ENCODE measurements at places on chromosomes 5 and 9.

GRCh38 chr5:149210968-149211490 is 60.6 kb upstream of the AFAP1L1 start:
- DNase-seq, result no peak

GRCh38 chr5:45642370-45642769 is 53.8 kb downstream of the HCN1 start:
- no peak for DNase-seq

GRCh38 chr9:22363421-22363887 is 83.2 kb upstream of the DMRTA1 start:
- DNase-seq, result no peak

DNA sequence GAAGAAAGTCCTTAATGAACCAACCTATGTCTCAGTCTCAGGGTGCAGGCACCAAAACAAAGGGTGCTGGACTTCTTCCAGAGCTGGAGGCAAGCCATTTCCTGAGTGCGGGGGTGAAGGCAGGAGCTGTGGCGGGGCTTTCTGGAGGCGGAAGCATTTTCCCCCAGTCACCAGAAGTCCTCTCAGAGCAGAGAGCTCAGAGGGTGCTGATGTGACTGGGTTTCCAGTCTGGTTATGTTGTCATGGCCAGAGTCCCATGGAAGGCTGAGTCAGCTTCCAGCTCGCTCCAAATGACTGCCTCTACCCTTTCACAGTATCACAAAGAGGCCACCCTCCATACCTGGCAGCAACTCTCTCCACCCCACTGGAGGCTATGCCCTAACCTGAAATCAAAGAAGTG is 86.0 kb downstream of the TRPC7 start:
- no peak for DNase-seq

- DNase-seq, result no peak
Observed at GRCh38 chr5:18220631-18221030, 586.4 kb downstream of the TAF11L14 start.

DNA sequence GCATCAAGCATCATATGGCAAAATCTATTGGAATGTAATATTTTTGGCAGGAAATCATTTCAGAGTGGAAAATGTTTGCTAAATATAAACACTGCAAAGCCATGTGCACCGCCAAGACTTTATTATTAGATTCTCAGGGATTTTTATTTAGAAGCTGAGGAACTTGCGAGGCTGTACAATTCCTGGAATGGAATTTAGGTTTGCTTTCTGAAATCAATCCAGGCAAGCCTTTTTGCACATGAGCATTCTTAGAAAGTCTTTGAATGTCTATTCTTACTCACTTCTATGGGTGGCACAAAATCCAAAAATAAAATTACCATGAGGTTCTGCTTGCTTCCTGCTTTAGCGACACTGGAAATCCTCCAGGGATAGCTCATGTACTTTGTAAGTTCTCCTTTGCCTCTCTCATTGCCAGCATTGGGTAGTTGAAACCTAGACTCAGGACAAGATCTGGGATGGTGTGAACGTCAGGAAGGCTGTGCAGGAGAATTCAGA is 71.5 kb upstream of the PALM2AKAP2 start:
- no peak for DNase-seq

GRCh38 chr5:137264573-137264972 is 234.6 kb downstream of the SPOCK1 start:
- no peak for DNase-seq

GRCh38 chr9:126636983-126637798 is 23.5 kb downstream of the LMX1B start:
- no peak for DNase-seq

GRCh38 chr5:170565072-170565471 is 61.3 kb downstream of the KCNIP1 start:
- DNase-seq, result no peak

GRCh38 chr5:57576317-57576716 is 93.7 kb upstream of the ACTBL2 start:
- no peak for DNase-seq

DNA sequence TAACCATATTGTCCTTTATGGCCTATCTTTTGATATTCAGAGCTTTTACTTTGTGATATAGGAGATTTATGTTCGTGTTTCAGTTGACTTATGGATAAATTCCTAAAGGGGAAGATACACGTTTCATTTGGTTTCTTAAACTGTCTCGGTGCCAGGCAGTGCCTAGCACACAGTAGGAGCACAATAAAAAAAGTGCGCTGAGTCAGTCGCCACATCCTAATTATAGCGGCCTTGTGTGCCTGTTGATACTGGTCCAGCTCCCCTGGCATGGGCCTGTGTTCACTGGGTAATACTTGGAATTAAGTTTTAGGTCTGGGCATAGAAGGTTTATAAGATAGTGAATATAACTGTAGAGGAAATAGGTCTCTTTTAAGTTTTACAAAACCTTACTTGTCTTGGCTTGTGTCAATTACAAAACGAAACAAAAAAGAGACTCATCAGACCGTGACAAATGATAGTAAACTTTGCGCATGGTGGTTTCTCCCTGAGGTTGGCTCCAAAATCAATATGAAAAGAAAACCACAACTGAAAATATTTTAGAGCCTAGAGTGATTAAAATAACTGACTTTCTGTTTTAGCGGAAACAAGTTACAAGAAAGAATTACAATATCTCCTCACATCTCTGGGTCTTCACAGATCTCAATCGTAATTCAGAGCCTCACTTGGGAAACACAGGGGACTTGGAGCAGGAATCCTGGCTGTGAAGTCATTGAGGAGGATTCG is 84.8 kb downstream of the MVB12B start:
- DNase-seq, result no peak

- DNase-seq, result no peak
Observed at GRCh38 chr5:38434966-38435705, 121.3 kb downstream of the LIFR start.

DNA sequence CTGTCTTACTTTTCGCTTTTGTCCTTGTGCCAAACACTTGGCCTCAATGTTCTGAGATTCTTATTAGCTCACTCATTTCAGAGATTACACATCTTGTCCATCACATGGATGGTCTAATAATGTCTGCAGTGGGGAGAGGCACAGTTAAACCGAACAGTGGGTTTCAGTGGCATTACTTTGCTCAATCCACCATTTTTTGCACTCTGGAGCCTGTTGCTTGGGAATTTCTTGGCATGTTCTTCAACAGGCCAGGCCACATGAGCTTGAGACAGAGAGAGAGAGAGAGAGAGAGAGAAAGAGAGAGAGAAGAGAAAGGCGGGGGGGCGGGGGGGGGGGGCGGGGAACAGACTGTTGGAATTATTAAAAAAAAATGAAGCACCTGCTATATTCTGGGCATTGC is 1327.8 kb upstream of the WWC1 start:
- DNase-seq, result no peak

DNA sequence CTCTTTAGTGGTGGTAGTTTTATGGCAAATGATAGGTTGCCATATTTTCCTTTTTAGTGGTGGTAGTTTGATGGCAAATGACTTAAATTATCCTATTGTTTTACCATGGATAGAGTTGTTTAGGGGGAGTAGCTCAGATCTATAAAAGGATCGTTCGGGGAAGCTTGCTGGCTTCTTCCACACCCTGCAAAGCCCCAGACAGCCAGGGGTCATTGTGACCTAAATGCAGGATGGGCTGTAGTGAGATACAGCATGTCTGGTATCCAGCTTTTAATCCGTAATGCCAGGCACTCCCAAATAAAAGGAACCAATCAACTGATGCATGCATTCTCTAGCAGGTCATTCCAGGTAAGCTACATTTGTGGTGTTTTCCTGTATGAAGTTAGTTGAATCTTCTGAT is 67.1 kb downstream of the PRR16 start:
- no peak for DNase-seq

DNA sequence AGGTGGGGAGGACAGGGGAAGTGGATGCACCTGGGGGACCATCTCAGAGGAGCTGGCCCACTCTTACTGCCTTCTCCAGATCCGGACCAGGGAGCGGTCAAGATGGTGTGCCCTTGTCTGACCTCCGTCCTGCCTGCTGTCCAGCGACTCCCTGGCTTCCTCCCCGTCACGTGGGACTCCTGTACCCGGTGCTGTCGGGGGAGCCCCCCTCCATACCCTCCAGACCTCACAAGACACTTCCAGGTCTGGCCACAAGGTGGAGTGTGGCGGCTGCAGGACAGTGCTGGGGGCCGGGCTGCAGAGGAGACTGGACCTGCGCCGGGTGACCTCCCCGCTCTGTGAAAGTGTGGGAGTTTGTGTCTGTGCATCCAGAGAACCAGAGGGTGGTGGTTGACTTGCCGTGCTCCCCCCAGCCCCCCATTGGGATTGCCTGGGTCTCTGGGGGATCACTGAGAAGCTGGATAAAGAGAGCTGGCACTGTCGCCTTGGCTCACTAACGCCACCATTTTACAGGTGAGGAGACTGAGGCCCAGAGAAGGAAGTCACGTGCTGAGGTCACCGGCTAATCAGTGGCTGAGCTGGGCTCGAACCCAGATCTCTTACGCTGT is 1.9 kb upstream of the CRB2 start:
- peak; percentile 59 for DNase-seq

GRCh38 chr9:104009826-104010225 is 84.3 kb upstream of the SMC2 start:
- no peak for DNase-seq

DNA sequence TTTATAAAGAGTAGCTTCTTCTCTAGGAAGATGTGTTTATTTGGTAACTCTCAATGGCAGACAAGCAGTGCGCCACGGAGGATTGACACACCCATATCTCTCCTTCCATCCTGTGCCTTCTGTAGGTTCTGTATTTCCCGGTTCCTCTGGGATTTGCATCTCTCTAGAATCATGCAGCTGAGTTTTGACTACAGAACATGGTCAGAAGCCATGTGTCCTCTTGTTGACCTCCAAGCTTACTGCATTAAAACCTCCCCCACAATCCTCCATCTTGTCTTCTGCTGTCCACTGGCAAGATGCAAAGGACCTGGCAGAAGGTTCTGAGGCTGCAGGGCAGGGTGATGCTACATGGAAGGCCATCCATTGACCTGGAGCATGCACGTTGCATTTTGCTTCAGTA is 482.0 kb downstream of the DMRT2 start:
- no peak for DNase-seq

- DNase-seq, result no peak
Observed at GRCh38 chr9:3692606-3693005, 166.8 kb upstream of the RFX3 start.

GRCh38 chr9:12739014-12739652 is 35.7 kb upstream of the LURAP1L start:
- DNase-seq, result no peak
